Keratinocyte (primary cell): ENCODE measurements at places on chromosomes 1 and 21.

DNA sequence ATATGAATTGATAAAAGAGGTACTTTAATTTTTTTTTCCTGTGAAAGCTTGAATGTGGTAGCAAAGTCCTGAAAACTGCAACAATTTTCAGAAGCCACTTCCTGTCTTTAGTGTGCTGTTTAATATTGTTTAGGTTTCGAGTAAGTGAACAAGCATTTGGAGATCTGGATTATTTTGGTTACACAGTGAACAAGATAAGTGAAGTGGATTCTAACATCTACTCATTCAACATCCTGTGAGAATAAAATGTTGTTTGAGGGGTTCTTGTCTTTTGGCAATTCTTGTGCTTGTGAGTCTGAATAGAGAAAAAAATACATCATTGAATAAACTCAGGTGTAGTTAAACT lies 35.2 kb upstream of the PLA2G4A start:
- DNase-seq: no peak

GRCh38 chr1:11187931-11188330 lies 1.2 kb upstream of the ANGPTL7 start:
- no peak for DNase-seq

DNA sequence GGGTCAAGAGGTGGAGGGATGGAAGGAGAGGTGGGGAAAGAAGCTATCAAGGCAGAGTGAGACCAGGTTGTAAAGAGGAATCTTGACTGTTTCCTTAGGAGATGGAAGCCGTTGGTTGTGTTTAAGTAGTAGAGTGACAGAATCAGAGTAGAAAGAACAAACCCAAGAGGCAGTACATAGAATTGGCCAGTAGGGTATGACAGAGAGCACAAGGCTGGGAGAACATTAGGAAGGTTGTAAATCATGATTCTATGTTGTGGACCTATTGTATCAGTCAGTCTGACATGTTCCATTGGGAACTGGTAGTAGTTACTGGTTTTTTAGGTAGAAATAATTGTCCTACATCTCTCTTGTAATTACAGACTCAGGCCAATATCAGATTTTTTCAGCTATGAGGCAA lies 486.9 kb upstream of the USP24 start:
- no peak for DNase-seq

DNA sequence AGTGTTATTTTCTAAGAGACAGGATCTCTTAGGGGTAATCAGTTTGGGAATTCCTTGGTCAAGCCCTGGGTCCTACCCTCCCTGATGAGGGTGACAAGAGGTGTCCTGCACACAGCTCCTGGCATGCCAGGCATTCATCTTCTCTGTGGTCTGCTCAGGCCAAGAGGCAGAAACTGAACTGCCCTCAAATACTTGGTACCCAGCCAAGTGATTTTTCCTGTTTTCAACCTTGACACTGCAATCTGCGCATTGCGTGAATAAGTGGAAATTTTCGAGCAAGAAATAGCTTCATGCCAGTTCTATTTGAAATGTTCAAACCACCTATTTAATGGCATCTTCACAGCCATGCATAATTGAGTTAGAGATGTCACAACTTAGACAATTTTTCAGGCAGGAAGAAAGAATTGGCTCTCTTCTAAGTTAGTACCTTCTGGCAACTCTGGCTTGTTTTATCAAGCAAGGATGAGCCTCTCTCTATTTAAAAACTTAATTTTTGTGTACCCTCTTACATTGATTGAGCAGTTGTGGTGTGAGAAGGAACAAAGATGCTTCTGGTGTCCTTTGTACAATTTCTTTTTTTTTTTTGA lies 27.0 kb downstream of the DNM3 start:
- DNase-seq: no peak

- DNase-seq: no peak
These were observed 17.2 kb downstream of the CTNNBIP1 start for GRCh38 chr1:9892563-9893528.

- DNase-seq: no peak
These were observed 9.5 kb downstream of the ITLN2 start for GRCh38 chr1:160945079-160945478.

- no peak for DNase-seq
These were observed 185.8 kb downstream of the PCP4 start for GRCh38 chr21:40053007-40053406.

DNA sequence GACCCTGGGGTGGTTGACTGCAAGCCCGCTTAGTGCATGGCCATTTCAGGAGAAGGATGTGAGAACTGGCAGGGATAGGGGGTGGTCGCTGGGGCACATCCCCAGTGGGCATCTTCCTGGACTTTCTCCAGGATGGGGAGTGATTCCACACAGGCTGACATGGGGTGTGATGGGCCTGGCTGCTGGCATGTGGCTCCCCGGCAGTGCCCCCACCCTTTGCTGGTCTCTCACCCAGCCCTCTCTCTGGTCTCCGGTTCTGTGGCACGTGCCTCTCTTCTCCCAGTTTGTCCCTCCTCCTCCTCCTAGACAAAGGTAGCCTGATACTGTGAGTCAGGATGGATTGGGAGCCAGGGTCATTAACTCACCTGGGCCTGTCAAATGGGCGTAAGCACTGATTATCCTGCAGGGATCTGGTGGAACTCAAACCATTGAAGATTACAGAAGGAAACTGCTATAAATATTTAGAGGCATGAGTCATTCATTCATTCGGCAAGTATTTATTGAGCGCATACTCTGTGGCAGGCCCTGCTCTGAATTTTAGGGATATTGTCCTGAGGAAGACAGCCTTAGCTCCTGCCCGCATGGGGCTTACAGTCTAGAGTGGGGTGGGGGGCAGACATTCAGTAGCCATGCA lies 23.6 kb upstream of the EPS8L3 start:
- peak; percentile 62 for DNase-seq

GRCh38 chr1:37634244-37634991 lies at the start of gene RSPO1:
Gene RSPO1, minus strand, starts transcription at chr1:37634892. Its CDS starts 5,231 bp downstream, at chr1:37629661.
- no peak for DNase-seq

- no peak for DNase-seq
These were observed 513.5 kb downstream of the LMO4 start for GRCh38 chr1:87842156-87842555.

GRCh38 chr21:42503711-42504110 lies 7.7 kb upstream of the RSPH1 start:
- no peak for DNase-seq
